A549 treated with Mapracorat at 1 μM for 4 hours (cell line): ENCODE measurements at places on chromosomes 2 and 18. TPM values are rescaled to one million over a fixed set of nuclear protein-coding genes. Genes with fewer than 3 reads are reported as not detected.

The DNER gene
- total RNA-seq, result 9.6 to 12.2 TPM (median 10.8 TPM) in 5 replicates

The TCF4 gene
- total RNA-seq, result 1.1 to 2.6 TPM (median 1.5 TPM) in 5 replicates

The CRYBA2 gene
- total RNA-seq, result not detected in 5 replicates

The SLC5A7 gene
- not detected in 5 replicates for total RNA-seq

The TRAF3IP1 gene
- 10.3 to 13.7 TPM (median 12.9 TPM) in 5 replicates for total RNA-seq

The CNDP1 gene
- total RNA-seq, result not detected in 5 replicates

The MERTK gene
- total RNA-seq, result 1.9 to 3.0 TPM (median 2.0 TPM) in 5 replicates

The UGT1A9 gene
- 3.7 to 5.0 TPM (median 4.1 TPM) in 5 replicates for total RNA-seq

The SRD5A2 gene
- 0.03 to 0.04 TPM (median 0.03 TPM) in 3 of 5 replicates, not detected in the others for total RNA-seq

The LAMA3 gene
- total RNA-seq, result 43.8 to 64.9 TPM (median 60.1 TPM) in 5 replicates

The VAPA gene
- 150 to 188 TPM (median 162 TPM) in 5 replicates for total RNA-seq

The NDC80 gene
- total RNA-seq, result 12.5 to 15.4 TPM (median 13.3 TPM) in 5 replicates

The SERPINB5 gene
- 0.11 to 0.24 TPM (median 0.13 TPM) in 3 of 5 replicates, not detected in the others for total RNA-seq

The SPR gene
- total RNA-seq, result 90.2 to 141 TPM (median 126 TPM) in 5 replicates
